ENCODE measurements at places on chromosomes 5 and 9.

- DNase-seq = peak; percentile 54
These were observed 94.2 kb upstream of the VCAN start for GRCh38 chr5:83377131-83377865.

- peak; percentile 72 for DNase-seq
These were observed 64.2 kb downstream of the FGF18 start for GRCh38 chr5:171483551-171484135.

DNA sequence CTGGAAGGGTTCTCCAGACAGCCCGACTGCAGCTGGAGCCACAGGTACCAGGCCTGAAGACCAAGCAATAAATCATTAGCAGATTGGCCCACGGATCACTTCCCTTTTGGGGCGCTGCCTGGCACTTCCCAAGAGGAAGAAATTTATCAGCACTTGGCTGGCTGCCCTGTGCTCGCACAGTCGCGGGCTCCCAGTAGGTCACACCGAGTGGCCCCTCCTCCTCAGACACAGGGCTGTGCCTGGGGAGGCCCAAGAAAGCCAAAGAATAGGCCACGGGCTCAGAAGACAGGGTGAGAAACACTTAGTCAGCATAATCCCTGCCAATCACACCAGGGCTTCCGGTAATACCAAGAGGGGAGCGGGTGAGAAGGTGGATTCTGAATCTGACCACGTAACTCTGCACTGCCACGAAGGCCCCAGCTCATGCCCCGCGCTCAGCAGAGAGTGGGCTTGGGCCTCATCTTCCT, 115.7 kb upstream of the MSX2 start:
- no peak for DNase-seq

- peak; percentile 68 for DNase-seq
These were observed at the start of gene NR3C1 for GRCh38 chr5:143403593-143404415. Gene NR3C1 (minus strand): TSS chr5:143403686. CDS start chr5:143400839, 2,847 bp downstream.

- no peak for DNase-seq
These were observed 4.4 kb upstream of the FER start for GRCh38 chr5:108743319-108743718.

DNA sequence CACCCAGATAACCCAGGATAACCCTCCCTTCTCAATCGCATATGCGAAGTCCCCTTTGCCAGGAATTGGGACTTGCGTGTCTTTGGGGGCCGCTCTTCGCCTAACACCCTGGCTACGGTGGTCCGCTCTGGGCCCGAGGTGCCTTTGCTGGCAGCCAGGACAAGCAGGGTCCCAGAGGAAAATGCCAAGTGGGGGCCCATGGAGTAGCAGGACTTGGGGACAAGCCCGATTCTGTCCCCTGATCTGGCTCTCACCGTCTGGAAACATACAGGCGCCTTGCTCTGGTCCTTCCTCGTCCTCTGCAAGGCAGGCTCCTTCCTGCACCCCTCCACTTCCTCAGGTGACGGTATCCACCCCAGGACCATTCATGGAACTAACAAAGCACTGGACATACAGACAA, 78.1 kb upstream of the UNC5A start:
- DNase-seq = no peak

DNA sequence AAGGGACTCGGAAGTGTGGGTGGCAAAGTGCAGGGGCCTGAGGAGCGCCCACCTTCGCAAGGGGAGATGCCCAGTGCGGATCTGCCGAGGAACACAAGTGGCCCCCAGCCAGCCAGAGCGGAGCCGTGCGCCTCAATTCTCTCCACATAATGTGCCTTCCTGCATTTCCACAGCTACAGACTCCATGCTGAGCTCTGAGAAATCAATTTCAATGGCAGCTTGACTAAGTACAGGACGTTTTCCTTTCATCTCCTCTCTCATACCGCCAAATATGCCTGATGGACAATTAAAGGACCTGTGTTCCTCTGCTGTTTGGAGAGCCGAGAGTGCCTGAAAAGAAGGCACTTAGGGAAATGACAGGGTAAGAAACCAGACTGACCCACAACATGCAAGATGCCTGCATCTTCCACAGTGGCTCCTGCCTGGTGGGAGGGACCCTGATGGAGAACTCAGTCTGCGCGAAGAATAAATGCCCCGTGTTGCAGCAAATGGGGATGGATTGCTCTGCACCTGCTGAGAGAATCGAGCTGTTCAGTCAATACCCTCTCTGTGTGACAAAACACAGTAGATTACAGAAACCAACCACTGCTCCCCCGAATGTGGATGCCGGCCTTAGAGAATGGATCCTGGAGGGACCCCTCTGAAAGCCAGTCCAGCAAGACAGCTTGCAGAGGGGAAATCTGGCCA, 38.6 kb upstream of the OLFM1 start:
- DNase-seq = no peak

- DNase-seq = no peak
These were observed 41.3 kb upstream of the SMU1 start for GRCh38 chr9:33117796-33118195.

Measured in fibroblast of the conjunctiva (primary cell).